NAMALWA (cell line): ENCODE measurements at places on chromosomes 1 and 21.

DNA sequence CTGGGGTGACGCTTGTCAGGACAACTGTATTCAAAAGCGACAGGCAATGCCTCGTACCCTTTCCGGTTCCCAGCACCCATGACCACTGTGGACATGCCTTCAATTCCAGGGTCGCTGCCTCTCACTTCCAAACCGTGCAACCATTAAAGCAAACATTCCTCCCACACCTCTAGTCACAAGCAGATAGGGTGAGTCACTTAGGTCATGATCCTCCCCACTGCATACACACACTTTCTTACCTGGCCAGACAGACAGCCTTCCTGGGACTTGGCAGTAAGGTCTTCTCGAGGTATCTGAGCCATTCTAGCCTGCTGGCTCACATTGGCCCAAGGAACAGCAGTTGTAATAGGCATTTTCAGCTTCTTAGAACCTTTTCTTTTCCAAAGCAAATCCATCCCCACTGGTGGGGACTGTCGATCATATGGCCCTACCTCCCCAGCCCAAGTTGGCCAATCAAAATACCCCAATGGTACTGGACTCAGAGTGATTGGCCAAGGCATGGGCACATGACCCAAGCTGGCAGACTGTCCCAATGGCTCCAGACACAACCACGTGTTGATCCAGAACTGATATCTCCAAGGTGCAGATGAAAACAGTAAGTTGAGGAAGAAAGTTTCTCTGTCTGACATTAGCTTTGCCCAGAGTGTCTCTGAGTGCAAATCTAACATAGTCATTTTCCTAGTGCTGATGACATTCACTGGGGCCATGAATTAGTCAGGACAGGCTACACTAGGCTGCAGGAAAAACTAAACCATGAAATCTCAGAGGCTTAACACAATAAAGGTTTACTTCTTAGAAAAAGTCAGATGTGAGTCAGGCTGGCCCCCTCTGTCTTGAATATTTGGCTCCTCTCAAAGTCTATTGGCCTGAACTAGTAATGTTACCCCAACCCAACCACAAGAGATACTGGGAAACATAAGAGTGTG lies 113.8 kb downstream of the RRAGC start:
- no peak for DNase-seq

DNA sequence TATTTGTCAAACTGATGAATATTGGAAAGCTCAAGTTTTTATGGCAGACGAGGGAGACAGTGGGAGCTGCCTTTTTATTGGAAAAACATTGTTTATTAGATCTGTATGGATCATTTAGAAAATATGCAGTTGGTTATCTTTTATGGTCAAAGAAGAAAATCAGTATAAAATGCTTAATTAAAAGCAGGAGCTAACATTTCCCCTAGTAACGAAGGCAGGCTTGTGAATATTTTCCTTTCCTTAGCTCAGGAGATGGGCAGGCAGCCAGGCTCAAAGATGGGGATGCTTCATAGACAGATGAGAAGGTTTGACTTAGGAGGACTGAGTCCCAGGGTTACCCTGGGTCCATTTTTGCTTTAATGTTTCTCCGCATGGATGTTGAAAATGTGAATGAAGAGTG lies 26.0 kb downstream of the ROR1 start:
- DNase-seq: no peak

DNA sequence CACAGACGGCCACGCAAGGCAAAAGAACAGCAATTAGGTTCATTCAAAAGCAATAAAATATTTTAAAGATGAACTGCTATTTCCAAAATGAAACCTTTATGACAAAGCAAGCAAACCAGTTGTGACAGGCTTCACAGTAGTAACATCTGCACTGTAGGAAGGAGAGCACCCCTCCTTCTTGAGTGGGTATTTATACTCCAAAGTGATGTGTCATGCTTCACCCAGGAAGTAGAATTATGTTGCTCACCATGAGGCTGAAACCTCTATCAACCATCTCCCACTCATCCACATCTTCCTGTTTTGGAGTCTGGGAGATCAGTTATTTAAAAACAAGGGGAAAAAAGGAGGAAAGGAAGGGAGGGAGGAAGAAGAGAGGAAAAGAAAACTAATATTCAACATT lies 885 bp downstream of the OR2T10 start:
- no peak for DNase-seq

- DNase-seq: no peak
These were observed 40.4 kb downstream of the MPZL1 start for GRCh38 chr1:167762061-167762746.

DNA sequence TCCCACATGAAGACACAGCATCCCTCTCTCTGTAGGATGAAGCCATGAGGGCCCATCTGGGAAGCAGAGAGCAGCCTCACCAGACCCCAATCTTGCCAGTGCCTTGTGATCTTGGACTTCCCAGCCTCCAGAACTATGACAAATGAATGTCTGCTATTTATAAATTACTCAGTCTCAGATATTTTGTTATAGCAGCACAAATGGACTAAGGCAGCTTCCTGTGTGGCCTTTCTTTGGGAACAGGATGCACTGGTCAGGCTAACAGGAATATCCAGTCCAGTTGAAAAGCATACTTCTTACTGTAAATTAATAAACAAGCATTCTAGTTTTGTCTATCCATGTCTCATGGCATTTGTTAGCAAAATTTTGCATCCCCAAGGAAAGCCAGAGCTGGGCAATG lies 134.1 kb upstream of the ETV3 start:
- no peak for DNase-seq

GRCh38 chr1:159556931-159557369 lies 21.1 kb upstream of the OR10J5 start:
- no peak for DNase-seq

- no peak for DNase-seq
These were observed 10.2 kb upstream of the CYP4X1 start for GRCh38 chr1:47013293-47013692.

DNA sequence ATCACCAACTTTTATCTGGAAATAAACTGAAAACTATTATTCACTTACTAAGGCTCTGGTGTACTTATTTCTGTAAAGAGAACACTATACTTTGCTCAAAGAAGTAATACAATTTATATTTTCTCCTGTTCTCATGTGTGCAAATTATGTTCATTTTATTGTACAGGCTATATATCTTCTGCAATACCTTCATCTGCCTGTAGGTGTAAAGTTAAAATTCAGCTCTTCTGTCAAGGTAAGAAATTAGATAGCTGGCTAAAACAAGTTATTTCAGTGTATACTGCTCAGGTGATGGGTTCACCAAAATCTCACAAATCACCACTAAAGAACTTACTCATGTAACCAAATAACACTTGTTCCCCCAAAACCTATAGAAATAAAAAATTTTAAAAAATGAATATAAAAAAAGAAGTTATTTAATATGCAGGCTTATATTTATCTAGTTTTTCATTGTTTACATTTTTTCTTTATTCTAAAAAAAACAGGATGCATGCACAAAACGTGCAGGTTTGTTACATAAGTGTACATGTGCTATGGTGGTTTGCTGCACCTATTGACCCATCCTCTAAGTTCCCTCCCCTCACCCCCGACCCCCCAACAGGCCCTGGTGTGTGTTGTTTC lies 81.5 kb downstream of the PTGER3 start:
- peak; percentile 41 for DNase-seq

- no peak for DNase-seq
These were observed 2.1 kb upstream of the PER3 start for GRCh38 chr1:7781923-7782495.

- DNase-seq: no peak
These were observed 38.6 kb downstream of the GADD45A start for GRCh38 chr1:67723620-67724019.

DNA sequence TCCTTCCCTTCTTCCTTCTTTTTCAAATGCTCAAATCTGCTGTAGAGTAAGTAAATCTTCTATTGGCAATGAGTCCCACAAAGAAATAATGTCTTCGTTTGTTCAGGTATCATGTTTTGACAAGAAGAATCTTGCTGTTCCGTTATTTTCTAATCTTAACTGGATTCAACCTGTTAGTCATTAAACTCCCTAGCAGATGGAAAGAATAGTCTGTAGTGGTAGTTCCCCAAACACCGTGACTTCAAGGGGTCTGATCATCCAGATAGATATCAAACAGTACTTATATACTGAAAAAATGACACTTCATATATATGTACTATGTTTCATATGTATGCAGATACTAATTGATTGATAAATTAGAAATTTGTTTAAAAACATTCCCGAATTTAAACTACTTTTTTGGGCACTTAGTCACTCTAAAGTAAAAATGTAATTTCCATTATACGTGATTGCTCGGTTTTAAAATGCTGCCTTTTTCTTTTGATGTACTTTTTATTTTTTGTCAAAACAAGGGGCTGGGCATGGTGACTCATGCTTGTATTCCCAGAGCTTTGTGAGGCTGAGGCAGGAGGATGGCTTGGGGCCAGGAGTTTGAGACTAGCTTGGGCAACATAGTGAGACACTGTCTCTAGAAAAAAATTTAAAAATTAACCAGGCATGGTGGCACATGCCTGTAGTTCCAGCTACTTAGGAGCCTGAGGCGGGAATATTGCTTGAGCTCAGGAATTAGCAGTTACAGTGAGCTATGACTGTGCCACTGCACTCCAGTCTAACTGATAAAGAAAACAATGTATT lies 335.7 kb upstream of the SNX7 start:
- DNase-seq: no peak

DNA sequence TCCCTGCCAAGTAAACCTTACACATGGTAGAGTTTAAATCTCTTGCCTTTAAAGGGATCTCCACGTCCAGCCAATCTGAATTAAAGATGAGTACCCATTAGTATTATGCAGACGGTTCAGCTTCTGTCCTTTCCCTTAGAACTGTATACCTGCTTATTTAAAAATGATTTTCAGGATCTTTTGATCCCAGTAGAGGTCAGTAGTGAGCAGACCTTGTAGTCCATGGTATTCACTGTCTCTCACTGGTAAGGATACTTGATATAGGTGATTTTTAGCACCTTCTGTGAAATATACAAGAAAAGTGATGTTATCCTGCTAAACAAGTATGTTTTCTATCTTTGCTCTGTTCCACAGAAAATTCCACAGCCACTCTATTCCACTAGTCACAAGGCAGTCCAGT lies 1211.6 kb upstream of the ADGRL4 start:
- peak; percentile 81 for DNase-seq

- no peak for DNase-seq
These were observed 64.8 kb downstream of the DHRS3 start for GRCh38 chr1:12552951-12553921.

DNA sequence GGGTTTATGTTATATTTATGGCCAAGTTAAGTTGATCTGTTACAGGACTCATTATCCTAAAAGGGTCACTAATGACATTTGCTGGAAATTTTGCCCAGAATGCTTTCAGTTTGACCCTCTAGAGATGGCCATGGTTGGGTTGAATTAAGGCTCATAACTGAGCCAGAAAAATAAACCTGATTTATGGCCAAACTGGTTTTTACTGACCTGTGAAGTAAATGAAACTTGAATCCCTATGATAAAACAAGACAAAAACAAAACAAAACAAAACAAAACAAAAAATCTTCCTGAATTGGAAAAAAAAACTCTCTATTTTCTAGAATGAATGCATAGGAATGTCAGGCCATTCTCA lies 72.5 kb upstream of the CLDN14 start:
- DNase-seq: no peak

DNA sequence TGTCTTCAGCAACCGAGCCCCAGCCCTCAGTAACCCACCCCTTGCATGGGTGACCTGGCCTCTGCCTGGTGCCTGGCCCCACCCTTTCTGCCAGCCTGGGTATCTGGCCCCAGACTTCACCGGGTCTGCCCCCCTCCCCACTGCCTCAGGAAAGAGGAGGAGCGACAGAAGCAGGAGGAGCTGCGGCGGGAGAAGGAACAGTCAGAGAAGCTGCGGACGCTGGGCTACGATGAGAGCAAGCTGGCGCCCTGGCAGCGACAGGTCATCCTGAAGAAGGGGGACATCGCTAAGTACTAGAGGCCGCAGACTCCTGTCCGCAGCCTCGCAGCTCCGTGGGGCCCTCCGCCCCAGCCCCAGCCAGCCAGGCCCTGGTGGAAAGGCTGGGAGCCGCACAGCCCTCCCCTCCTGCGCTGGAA lies 6.1 kb downstream of the TNFRSF25 start:
- DNase-seq: no peak

DNA sequence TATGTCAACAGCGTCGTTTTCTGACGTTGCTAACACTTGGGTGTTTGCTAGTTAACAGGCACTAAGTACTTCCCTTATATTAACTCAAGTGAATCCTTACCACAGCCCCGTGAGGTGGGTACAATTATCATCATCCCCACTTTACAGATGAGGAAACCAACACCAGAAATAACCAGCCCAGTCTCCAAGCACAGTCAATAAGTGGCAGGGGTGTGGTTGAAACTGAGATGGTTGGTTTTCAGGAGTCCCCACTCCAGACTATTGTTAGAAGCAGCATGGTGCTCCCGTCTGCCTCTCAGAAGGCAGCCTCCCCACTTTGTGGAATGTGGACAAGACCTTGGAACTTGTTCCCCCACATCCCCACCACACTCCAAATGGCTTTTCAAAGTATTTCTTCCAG lies 45.7 kb upstream of the ACOT11 start:
- DNase-seq: no peak

- no peak for DNase-seq
These were observed 10.1 kb downstream of the LRRC71 start for GRCh38 chr1:156930483-156930882.
